ENCODE measurements at places on chromosomes 16 and 17.

- no peak for DNase-seq
These were observed 151.2 kb downstream of the CMIP start for GRCh38 chr16:81595629-81596292.

DNA sequence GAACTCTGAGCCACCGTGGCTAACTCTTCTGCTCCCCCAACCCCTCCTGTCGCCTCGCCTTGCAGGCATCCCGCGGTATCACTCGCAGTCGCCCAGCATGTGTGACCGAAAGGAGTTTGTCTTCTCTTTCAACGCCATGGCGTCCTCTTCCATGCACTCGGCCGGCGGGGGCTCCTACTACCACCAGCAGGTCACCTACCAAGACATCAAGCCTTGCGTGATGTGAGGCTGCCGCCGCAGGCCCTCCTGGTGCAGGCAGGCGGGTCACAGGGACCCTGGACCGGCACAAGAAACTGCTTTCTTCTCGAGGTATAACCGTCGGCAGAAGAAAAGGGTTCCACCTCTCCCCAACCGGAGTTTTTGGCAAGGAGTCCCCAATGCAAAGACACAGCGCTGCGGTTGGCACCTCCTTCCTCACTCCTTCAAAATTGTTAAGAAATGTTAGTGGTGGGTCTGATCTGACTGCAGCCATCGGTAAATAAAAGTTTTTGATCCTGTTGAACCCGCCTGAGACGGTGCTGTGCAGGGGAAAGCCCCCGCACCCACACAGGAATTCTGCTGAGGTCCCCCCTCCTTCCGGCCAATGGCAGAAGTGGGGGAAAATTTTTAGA, 2.6 kb downstream of the FOXF1 start:
- no peak for DNase-seq

DNA sequence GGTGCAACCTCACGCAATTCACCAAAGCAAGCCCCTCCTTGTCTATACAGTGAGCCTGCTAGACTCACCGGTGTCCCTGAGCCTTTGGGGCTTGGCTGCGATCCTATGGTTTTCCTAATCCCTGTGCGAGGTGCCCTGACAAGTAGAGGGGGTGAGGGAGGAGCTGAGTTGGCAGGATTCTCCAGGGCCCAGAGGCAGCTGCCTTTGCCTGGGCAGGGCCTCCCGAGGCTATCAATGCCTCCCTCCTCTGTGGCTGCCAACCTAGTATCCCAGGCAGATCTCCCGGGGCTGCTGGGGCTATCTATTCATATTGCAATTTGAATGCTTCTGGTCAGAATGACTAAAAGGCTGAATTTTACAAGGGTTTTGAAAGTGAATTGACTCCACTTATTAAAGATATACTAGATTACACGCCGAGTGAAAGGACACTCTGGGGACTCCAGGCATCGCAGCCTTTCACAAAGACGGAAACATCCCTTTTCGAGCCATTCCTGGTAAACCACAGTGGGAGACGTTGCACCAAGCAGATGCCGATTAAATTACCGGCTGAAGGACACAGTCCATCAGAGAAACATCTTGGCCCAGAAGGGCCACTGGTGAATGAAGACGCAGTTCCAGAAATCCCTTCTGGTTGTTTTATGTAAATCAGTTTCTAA, 11.3 kb upstream of the PITPNM3 start:
- DNase-seq = no peak

- DNase-seq = no peak
These were observed 7.8 kb upstream of the MLLT6 start for GRCh38 chr17:38697061-38697820.

GRCh38 chr16:89615176-89615575, 1.7 kb downstream of the DPEP1 start:
- no peak for DNase-seq

DNA sequence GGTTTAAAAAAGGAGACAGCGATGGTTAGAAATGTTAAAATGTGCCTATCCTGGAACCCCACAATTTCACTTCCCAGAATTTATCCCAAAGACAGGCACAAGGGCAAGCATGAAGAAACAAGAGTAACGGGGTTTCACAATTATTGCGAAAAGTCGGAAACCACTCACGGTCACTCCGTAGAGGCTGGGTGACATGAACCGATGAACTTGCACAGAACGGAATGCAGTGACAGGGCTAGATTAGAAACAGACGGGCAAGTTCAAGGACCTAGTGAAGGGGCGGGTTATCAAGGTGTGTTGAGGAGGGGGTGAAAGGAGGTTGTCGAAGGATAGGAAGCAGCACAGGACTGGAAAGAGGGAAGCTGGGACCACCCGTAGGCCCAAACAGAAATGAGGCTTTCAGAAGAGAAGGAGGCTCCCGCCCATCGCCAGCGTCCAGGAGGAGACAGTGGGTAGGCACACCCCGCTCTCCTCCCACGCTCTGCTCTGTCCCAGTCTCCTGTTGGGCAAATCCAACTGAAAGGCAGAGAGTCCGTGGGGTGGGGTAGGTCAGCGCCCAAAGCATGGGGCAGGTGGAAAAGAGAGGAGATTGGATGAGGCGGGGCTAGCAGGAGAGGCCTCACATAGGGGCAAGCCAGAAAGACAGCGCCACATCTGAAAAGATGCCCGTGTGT, 47.4 kb upstream of the JPH3 start:
- no peak for DNase-seq

Data from hematopoietic multipotent progenitor cell treated with erythropoietin and hydrocortisone succinate and interleukin-3 and kit ligand, for 4 days (in vitro differentiated cells).